ENCODE measurements at places on chromosomes 12 and 14.

GRCh38 chr12:95574799-95575452, 23.6 kb upstream of the USP44 start:
- DNase-seq = peak; percentile 23

DNA sequence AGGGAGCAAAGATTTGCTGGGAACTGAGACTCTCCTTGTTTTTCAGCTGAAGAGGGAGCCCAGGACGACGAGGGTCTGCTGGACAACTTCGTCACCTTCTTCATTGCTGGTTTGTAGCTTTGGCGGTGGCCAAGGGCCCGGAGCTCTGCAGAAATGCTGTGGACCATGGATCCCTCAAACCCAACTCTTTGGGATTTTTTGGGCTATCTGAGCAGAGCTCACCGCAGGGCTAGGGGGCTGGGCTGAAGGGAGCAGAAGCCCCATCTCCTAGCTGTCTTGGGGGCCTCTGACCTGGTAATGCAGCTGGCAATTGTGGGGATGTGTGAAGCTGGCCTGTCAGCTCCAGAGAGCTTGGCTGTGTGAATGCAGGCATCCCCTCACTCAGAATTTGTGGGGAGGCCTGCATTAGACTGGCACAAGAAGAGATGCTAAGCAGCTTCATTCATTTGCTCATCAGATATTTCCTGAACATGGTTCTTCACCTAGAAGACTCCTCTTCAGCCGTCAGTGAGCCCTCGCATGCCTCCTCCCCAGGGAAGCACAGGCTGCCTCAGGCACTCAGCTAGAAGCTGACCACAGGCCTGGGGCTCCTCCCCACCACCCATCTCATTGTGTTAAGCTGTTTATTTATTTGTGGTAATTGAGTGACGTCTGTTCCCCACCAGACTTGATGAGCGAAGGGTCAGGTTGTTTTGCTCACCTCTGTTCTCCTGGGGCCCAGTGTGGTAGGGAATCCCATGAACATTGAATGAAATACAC, 32.2 kb downstream of the CYP46A1 start:
- no peak for DNase-seq

- no peak for DNase-seq
Measured at GRCh38 chr14:73231981-73232851, 5.1 kb upstream of the PAPLN start.

DNA sequence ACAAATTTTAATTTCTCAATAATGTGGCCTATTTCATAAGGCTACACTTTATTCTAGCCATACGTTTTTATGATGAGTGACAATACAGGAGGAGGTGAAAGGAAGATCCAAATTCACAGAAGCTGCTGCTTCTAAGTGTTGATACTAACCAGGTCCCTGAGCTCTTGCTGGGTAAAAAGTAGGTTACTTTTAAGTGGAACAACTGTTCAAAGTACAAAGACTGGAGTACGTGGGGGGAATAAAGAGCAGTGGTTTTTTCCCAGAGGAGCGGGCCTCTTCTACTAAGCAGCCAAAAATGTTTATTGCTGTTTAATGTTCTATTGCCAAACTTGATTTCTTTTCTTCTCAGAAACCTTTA, 301.8 kb downstream of the AEBP2 start:
- DNase-seq = no peak

- no peak for DNase-seq
Measured at GRCh38 chr12:113276306-113276705, 55.0 kb downstream of the TPCN1 start.

DNA sequence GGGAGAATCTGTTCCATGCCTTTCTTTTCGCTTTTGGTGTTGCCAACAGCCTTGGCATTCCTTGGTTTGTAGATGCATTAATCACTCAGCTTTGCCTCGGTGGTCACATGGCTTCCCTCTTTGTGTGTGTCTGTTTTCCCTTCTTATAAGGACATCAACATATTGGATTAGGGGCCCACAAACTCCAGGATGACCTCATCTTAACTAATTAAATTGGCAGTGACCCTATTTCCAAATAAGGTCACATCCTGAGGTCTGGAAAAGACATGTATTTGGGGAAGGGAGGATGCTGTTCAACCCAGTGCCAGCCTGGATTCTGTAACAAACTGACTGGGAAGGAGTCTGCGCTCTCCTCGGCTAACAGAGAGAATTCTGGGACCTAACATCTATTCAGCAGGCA, 365.7 kb upstream of the FKBP4 start:
- DNase-seq = no peak

GRCh38 chr12:49336645-49337584, at the start of gene C1QL4:
C1QL4 (minus strand) TSS chr12:49337188; CDS start chr12:49336477, 711 bp downstream.
- no peak for DNase-seq

DNA sequence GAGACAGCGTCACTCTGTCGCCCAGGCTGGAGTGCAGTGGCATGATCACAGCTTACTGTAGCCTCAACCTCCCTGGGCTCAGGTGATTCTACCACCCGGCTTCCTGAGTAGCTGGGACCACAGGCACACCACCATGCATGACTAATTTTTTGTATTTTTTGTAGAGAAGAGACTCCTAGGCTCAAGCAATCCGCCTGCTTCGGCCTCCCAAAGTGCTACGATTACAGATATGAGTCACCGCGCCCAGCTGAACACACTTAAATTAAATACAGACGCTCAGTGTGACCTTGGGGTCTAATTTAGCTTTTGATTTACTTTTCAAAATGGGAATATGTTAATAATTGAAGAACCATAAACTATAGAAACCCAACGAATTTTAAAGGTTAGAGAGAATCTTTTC, 77.2 kb downstream of the C2CD5 start:
- DNase-seq = peak; percentile 42

GRCh38 chr14:74415115-74415437, 10.9 kb downstream of the SYNDIG1L start:
- DNase-seq = no peak

GRCh38 chr12:122021193-122021821, 377 bp upstream of the BCL7A start:
- DNase-seq = no peak

DNA sequence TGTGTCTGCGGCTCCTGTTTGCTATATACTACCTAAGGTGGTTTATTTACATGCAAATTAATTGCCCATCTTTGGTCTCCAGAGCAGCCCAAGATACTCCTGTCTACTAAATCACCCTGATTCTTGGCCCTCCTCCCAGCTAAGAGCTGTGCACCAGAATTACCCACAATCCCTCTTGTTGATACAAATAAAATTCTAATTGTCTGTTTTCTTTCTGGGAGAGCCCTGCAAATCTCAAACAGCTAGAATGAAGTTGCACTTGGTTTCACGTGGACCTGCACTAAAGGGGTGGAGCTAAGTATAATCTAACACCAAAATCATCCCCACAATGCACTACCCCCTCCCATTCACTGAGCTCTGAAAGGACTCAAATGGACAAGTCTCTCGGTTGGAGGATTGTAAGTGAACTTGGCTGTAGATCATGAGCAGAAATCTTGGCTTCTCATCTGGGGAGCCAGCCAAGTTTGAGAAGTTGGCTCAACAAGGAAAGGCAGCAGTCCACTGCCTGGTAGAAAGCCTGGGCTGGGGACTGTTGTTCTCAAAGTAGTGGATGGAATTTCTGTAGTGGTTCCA, 6.6 kb downstream of the MAX start:
- no peak for DNase-seq

GRCh38 chr12:15770021-15770420, 19.2 kb downstream of the EPS8 start:
- DNase-seq = no peak

DNA sequence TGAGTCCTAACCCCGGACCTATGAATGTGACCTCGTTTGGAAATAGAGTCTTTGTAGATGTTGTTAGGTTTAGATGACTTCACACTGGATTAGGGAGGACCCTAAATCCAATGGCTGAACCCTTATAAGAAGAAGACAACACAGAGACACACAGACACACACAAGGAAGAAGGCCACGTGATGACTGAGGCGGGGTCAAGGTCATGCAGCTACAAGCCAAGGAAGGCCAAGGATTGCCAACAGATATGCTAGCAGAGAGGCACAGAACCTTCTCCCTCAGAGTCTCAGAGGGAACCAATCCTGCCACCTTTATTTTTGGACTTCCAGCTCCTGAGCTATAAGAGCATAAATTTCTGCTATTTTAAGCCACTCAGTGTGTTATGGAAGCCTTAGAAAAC, 31.8 kb downstream of the LTBP2 start:
- no peak for DNase-seq

DNA sequence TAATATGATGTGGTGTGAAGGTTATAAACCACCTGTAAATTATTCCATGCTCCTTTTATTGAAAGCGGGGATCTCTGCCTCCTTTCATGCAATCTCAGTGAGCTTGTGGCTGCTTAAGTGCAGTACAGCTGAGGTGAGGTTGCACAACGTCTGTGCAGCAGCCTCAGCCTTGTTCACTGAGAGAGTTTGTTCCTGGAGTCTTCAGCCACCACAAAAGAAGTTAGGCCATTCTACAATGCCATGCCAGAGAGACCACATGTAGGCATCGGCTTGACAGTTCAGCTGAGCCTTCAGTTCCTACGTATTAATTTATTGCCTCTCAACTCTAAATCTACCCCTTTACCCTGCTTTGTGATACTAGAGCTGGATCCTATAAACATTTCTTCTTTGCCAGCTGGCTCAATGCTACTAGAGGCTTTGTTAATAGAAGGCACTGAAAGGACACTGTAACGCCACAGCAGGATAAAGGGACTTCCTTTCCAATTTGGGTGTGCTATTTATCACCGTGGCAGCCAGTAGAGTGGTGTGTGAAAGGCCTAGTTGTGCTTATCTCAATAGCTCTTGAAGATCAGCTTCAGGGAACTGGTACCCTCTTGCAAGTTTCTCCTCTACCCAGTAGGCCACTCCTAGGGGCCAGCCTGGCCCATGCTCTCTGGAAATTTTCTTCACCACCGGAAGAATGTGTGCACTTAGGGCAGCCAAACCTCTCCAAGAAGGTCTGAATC, 337.7 kb downstream of the IPO8 start:
- DNase-seq = no peak

- DNase-seq = no peak
Measured at GRCh38 chr12:93430280-93430679, 11.5 kb downstream of the UBE2N start.

- DNase-seq = no peak
Measured at GRCh38 chr12:105573574-105573973, 243.1 kb downstream of the C12orf75 start.

DNA sequence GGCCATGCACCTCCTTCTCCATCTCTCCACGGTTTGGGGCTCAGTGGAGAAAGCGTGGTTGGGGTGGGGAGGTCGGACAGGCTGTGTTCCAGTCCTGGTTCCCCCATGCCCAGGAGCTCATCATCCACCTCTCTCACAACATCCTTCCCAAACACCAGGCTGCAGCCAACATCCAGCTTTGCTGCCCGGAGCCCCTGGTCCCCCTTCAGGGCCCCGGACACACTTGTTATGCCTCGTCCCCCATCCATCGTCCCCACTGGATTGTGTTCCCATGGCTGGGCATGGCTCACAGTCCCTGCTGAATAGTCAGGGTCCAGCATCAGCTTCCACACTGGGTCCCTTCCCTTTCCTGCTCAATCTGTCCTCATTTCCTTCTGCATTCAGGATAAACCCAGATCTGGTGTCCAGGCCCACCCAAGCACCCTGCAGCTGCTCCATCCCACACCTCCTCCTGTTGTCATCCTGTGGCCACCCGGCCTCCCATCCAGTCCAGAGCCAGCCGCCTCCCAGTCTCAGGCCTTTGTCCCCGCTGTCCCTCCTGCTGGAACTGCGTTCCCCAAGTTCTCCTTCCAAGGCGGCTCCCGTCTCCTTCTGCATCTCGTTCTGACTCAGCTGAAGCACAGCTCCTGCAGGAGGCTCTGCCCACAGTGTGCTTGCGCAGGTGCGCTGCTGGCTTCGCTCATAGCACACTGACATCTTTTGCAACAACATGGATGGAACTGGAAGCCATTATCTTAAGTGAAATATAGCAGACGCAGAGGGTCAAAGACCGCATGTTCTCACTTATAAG, 211.4 kb upstream of the RTL1 start:
- no peak for DNase-seq

GRCh38 chr14:49612251-49612650, 8.2 kb downstream of the RPL36AL start:
- DNase-seq = no peak

- no peak for DNase-seq
Measured at GRCh38 chr12:20119596-20120402, 248.5 kb upstream of the PDE3A start.

GRCh38 chr12:130959632-130960031, 5.9 kb downstream of the ADGRD1 start:
- DNase-seq = no peak

- DNase-seq = no peak
Measured at GRCh38 chr14:30234966-30235365, 307.3 kb upstream of the PRKD1 start.

DNA sequence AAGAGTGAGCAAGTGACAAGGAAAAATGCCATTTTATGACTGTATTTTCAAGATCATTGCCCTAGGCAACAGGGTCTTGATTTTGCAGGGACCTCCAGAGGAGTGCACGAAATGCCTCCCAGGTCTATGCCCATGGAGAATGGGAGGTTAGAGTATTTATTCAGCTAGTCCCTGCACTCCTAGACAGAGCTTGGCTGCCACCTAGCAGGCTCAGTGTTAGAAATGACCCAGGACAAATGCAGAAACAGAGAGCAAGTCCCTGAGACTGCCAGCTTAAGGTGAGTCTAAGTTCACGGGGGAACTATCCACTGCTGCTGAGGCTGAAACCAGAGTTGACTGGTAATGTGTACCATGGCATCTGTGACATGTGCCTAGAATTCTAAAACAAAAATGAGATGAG, 506.4 kb downstream of the MED13L start:
- no peak for DNase-seq

DNA sequence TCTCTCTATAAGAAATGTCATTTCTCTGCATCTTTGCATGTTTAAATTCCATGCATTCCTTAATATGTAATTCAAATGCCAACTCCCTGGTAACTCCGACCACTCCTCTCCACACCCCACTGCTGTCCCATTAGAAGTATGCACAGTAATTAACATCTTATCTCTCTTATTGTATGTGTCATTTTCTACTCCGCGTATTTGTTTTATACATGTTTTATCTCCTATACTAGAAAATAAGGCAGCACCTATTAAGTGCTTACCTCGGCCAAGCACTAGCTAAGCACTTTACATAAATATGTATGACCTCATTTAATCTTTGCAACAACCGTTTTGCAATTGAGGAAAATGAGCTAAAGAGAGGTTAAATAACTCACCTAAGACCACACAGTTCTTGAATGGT, 469.8 kb downstream of the BCAT1 start:
- DNase-seq = no peak

- DNase-seq = no peak
Measured at GRCh38 chr12:11875414-11875935, 195.3 kb upstream of the BCL2L14 start.

DNA sequence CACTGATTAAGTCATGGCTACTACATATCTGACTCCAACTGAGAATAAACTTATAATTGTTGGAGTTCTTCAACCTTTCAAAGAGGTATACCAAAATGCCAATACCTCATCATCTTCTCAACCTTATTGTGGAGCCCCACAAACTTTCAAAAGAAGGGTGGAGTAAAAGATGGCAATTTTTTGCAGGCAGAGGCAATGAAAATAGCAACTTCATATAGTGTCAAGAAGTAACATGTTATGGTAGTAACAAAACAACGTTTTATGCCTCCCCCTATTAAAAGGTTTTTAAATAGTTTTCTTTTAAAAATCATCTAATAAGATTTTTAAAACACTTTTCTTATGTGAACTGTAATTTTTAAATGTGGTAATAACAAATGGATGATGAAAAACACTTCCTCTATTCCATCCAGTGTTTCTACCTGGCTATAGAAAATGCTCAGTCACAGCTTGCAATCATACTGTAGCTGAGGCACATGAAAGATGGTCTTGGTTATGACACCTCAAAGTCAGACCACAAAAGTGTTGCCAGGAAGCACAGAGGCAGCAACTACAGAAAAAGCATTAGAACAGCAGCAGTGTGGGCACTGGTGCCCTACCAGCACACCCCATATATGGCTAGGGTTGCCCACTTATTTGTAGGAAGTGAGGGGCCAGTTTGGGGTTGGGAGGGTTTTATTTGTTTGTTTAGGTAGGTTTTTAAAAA, 7.0 kb downstream of the PPP1R12A start:
- no peak for DNase-seq
